Activated CD8-positive, alpha-beta memory T cell treated with anti-CD3 and anti-CD28 coated beads for 1 hour (primary cell): ENCODE measurements at places on chromosomes 6 and 20.

DNA sequence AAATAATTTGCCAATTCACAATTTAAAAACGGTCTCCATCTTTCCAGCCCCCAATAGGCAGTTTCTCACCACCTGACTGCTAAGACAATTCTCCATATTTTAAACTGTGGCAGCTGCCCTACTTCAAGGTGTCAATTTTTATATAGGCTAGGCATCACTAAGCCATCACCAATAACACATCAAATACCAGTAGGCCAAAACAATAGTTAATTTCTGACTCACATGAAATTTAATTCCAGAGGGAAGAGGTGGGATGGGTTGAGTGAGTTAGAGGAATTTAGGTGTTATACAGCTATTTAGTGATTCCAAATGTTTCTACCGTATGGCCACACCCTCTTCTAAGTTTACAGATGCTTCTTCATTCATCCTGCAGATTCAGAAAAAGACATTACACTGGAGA is 49.9 kb downstream of the GFRAL start:
- DNase-seq: no peak

DNA sequence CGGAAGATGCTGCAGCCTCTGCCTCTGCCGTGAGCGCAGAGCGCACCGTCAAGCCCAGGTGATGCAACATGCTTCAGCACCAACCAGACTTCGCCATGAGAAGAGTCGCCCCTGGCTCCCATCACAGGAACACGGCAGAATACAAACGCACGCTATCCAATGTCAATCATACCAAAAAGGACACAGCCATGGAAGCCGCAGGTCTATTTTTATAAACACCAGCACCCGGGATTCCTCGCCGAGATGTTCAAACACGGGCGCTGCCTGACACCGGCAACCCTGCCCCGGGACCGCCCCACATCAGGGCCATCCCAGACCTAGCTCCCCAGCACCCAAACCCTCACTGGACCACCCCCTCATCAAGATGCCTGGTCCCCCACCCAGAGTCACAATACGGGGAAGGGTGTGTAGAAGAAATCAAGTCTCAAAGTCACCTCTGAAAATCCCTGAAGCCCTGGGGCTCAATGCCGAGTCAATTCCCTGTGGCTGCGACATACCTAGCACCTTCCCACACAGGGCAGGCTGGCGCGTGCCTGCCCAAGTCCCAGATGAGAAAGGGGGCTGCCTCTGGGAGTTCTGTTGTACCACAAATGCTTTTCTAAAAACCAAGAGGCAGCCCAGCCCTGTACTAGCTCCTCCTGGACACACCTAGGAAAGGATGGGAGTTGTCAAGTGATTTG is 17.9 kb downstream of the TAF4 start:
- no peak for DNase-seq

DNA sequence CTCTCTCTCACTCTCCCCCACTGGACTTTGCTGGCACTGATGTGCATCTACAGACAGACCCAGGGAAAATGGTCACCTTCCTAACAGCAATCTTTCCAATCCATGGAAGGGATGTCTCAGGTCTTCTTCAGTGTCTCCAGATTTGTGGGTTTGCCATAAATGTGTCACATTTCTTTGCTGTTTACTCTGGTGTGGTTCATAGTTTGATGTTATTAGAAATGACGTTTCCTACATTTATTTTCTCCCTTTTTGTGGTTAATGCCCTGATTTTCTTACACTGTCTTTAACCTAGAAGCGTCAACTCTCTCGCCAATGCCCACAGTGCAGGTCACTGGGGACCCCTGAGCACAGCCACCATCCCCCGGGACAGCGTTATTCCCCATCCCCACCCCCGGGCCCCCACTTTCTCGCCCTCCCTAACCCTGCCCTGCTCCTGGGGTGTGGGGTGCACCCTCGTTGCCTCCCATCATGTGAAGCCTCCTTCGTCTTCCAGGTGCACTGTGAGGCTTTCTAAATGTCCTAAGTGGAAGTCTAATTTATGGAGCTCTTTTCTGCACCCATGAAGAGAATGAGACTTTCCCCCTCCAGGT is 86.5 kb downstream of the YTHDF1 start:
- no peak for DNase-seq

DNA sequence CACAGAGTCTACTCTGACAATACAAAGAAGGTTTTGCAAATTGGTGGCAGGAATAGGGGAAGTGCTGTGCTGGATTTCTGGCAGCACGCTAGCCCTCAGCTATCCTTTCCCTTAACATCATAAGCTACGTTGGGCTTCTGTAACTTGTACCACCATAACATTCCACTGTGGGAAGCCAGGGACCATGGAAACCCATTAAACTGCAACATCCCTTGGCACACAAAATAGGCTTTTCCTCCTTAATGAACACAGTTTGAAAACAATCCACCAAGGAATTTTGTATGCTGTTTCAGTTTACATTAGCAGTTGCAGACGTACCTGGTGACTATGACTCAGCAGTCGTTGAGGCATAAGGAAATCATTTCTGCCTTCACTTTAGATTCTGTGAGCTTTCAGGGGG is 203.9 kb upstream of the RAB32 start:
- DNase-seq: no peak

DNA sequence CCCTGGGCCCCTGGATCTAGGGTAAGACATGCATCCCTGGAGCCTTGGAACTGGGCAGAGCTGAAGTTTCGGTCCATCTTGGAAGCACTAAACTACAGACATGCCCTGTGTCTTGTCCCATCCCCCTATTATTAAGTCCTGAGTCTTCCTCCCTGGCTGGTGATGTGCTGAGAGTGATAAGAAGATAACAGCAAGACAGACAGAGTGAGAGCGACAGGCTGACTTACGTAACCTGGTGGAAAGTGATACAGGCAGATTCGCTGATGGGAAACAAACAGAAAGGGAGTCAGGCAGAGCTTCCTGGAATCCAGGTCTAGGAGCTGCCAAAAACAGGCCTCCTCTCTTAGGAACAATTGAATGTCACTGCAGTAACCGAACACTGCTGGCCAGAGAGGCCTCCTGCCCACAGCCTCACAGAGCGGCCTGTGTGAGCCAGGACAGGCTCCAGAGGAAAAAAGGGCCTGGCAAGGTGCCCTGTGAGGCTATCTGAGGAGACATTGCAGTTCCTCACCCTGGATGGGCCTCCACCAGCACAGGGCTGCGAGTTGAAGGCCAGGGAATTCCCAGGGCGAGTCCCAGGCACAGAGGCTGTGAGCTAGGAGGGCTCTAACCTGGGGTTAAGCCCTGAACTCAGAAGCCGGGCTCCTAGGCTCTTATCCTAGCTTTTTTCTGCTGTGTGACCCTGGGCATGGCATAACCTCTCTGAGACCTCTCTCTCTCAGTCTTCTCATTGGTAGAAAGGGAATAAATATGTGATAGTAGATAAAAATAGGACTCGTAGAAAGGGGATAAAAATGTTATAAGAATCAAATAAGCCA is 34.2 kb upstream of the B4GALT5 start:
- DNase-seq: no peak

DNA sequence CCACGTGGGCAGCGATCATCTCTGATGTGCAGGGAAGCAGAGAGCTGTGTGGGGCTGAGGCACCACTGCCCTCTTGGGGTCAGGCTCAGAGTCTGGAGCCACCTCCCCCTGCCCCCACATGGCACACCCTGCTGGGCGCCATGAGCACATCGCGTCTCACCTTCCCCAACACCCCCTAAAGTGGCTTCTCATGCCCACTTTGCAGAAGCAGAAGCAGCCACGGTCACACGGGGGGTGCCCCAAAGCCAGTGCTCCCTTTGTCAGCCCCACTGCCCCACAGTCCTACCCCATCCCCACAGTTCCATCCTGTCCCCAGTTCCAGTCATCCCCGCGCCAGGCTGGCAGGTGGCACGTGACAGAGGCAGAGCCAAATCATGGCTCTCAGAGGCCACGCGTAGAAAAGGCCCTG is 19.5 kb downstream of the SDCBP2 start:
- DNase-seq: no peak

- DNase-seq: no peak
Measured at GRCh38 chr20:5150226-5151076, 23.6 kb downstream of the CDS2 start.

GRCh38 chr6:52547647-52548352 is 29.1 kb downstream of the TRAM2 start:
- DNase-seq: no peak

GRCh38 chr6:151110576-151110905 is 129.2 kb upstream of the AKAP12 start:
- no peak for DNase-seq

GRCh38 chr20:1345030-1345755 is 16.3 kb upstream of the SDCBP2 start:
- DNase-seq: no peak

DNA sequence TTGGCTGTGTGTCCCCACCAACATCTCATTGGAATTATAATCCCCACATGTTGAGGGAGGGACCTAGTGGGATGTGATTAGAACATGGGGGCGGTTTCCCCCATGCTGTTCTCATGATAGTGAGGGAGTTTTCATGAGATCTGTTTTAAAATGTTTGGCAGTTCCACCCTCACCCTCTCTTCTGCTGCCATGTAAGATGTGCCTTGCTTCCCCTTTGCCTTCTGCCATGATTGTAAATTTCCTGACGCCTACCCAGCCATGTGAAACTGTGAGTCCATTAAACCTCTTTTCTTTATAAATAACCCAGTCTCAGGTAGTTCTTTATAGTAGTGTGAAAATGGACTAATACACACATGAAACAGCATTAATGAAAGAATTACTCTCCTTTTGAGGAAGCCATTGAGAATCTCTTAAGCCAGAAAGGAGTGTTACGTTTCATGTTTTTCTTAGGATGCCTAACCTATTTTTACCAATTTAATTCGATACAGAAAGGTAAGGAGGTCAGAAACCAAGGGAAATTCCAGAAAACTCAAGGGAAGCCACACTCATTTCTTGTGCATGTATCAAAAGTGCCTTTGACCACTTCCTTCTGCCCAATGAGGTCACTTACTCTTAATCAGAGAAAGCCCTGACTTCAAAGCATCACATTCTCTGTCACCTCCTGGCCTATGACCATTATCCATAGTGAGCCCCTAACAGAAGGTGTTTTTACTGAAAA is 24.7 kb upstream of the HINT3 start:
- DNase-seq: no peak

- no peak for DNase-seq
Measured at GRCh38 chr6:10391299-10391630, 23.6 kb downstream of the TFAP2A start.

- no peak for DNase-seq
Measured at GRCh38 chr20:50560867-50561266, 50.7 kb downstream of the PTPN1 start.

DNA sequence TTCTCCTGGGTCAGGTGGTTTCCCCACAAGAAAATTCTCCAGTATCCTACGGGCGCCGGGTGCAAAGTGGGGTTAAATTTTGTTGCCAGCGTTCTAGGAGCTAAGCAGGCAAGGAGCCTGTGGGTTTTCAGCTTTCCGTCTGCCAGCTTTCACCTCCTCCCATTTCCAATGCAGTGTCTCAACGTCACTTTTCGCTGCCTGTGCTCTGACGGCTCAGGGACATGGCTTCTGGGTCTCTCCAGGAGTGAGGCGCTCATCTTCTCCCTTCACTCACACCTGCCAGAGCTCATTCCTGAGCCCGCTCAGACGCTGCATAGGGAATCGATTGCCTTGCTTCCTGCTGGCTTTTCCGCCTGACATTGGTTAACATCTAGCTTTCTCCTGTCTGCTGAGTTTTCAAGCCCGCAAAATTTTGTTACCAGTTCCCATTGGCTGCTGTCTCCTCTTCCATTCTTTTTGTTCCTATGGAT is 7.3 kb upstream of the NAA20 start:
- DNase-seq: no peak

DNA sequence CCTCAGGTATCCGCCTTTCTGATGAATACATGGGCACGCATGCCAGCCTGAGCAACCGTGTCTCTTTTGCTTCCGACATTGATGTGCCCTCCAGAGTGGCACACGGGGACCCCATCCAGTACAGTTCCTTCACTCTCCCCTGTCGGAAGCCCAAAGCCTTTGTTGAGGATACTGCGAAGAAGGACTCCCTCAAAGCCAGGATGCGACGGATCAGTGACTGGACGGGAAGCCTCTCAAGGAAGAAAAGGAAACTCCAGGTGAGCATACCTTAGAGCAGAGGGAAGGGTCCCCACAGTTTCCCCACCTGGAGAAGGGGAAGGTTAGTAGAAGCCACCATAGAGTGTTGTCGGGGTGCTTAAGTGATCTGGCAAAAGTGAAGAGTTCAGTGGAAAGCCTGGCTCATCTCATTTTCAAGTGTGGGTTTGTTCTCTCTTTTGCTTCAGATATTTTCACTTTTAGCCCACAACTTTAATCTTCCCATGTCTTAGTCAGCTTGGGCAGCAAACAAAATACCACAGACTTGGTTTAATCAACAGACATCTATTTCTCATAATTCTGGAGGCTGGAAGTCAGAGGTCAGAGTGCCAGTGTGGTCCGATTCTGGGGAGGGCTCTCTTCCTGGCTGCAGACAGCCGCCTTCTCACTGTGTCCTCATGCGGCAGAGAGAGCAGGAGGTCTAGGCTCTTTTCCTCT is 133.5 kb upstream of the CLDN20 start:
- DNase-seq: no peak

GRCh38 chr6:71513036-71513435 is 224.4 kb downstream of the OGFRL1 start:
- no peak for DNase-seq

- DNase-seq: no peak
Measured at GRCh38 chr6:139680819-139681218, 306.4 kb upstream of the CITED2 start.

GRCh38 chr20:62156592-62157386 is 13.2 kb downstream of the SS18L1 start:
- DNase-seq: peak; percentile 63

DNA sequence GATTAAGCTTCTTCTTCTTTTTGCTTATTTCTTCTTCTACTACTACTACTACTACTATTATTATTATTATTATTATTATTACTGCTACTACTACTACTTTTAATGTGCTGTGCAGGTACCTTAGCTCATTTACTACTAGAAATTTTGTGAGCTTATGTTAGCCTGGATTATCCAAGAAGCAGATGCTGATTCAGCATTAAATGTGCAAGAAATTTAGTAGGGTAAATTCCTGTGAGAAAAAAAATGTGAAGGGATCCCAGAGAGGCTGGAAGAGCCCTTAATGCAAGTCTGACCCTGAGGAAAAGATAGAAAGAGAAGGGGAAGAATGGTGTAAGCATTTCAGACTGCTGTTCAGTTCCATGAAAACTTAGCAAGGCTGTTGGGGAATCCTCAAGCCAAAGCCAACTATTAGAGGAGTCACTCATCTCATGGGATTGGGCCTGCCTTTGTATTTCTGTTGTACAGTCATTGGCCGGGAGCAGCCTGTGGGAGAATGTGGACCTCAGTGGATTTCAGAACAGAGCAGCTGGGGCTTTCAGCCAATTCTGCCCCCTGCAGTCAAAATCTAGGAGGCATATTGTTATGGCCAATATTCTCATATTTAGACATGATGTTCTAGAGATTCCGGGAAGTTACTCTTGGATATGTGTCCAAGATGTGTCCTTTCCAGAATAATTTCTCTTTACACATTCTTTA is 37.2 kb upstream of the TSPYL1 start:
- DNase-seq: no peak

DNA sequence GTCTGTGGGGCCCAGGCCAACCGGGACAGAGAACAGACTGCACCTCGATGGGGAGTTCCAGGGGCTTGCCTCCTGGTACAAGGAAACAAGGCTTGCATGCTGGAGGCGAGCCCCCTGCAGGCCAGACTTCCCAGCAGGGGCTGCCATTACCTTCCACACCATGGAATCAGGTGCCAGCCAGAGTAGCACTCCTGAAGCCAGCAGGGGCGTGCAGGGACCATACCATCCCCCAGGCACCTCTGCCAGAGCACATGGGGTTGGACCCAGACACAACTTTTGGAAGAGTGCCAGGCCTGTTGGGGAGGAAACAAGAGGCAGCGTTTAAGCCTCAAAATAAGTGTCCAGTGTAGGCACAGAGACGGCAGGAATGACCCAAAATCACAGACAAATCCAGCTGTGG is 6.5 kb downstream of the DDO start:
- DNase-seq: no peak

- no peak for DNase-seq
Measured at GRCh38 chr6:39102821-39103136, 12.2 kb downstream of the SAYSD1 start.
